ENCODE measurements at places on chromosomes 12 and 14.

DNA sequence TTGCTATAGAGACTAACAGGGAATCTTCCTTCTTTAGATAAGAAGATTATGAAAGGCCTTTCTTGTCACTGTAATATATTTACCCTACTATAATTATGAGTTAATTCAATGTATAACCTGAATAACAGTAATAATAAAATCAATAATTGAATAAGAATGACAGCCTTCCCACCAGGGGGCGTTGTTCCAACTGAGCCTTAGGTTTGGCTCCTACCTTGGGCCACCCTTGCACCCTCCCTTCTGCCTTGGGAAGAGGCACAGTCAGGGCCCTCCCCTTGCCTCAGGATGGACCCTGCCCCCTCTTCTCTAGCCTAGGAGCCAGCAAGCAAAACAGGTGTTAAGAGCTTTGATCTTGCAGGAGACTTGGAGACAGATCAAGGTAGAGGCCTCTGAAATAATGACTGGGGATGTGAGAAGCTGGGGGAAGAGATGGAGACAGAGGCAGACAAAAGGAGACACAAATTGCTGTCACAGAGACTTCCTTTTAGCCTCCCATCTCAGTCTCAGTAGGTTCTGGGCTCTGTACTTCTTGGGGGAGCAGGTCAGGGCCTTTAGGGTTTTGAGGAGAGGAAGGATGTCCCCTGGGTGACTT lies 40.1 kb upstream of the CISTR start:
- DNase-seq, result no peak

- DNase-seq, result no peak
Observed at GRCh38 chr14:26121181-26121580, 476.7 kb downstream of the NOVA1 start.

DNA sequence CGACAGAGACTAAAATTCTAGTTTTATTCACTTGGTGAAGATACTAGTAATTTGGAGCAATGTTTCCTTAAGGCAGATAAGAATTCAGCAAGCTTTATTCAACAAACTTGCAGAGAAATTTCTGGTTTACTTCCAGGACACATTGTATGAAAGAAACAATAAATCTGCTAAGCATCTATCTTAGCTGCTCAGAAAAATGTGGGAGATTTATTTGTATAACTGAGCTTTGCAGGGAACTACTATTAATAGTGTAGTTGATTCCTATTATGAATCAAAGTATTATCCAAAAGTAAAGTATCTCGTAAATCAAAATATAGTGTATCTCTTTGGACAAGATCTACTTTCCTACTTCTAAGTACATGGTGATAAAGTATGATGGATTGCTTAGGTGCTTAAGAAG lies 239.4 kb upstream of the TMTC1 start:
- DNase-seq, result no peak

GRCh38 chr12:84329938-84330337 lies 582.7 kb downstream of the SLC6A15 start:
- DNase-seq, result no peak

- DNase-seq, result no peak
Observed at GRCh38 chr12:2895511-2895910, 4.8 kb downstream of the TULP3 start.

GRCh38 chr12:60075091-60075490 lies 479.3 kb downstream of the SLC16A7 start:
- no peak for DNase-seq

DNA sequence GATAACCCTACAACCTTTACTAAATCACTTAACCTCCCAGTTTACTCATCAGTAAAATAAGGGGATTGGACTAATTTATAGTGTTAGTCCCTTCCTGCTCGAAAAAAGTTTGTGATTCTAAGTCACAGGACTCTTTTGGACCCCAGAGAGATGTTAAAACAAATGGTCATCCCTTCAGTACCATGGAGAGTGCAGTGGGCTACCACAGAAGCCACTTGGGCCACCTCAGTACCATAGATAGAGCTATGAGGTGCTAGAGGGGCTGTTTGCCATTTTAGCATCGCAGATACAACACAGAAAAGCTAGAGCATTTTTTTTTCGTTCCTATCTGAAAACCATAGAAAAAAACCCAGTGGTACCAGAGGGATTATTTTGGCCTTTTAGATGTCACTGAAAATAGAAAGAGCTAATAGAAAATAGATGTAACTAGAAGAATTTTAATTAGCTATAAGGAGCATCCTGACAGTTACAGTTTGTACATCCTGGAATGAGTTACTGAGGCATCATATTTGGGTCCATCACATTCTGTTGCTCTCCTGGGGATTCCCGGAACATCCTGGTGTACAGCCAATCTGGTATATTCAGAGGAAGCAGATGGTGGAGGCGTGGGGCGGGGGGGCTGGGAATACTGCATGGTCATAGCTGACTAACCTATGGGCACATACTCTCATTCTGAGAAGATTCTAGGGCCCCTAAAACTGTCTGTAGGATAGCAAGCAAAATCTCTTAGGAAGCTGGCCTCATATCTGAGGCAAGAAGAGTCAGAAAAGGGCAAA lies 2.8 kb downstream of the ZNF219 start:
- no peak for DNase-seq
